Esophagus squamous epithelium (tissue), 5 donors: ENCODE measurements at places on chromosomes 11 and 22.

- no peak for DNase-seq
Measured at GRCh38 chr22:32622004-32622743, 147.6 kb downstream of the FBXO7 start.

DNA sequence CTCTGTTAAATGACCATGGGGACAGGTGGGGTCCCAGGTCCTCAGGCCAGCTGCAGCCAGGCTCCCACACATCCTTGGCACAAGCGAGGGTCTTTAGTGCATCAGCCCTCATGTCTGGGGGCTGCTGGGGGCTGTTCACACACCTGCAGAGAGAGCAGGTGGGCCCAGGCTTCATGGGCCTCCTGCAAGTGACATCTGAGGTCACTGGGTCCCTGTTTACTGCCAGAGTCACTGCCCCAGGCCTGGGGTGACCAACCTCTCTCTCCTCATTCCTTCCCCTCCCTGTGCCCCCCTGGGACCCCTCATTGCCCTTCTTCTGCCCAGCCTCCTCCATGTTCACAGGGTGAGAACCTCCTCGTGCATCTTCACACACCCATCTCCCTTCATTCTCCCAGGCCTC is 92.4 kb downstream of the RTL6 start:
- no peak for DNase-seq

- no peak for DNase-seq
Measured at GRCh38 chr22:20571078-20571503, 63.7 kb downstream of the MED15 start.

GRCh38 chr11:128488471-128488870 is 98.9 kb downstream of the ETS1 start:
- no peak for DNase-seq

DNA sequence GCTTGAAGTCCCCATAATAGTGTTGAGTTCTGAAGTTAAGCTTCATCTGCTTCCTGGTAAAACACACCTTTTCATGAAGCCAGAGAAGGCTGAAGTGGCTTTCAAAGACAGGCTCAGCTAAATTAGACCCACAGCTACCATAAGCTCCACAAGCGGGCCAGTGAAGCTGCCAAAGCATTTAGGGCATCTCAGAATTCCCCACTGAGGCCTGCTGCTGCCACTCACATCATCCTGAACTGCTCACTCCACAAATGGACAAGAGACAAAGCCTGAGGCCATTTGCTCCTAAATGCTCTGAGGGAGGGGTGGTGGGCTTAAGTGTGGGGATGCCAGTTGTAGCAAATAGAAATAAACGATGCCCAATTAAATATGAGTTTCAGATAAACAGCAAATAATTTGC is 14.6 kb downstream of the CCDC83 start:
- DNase-seq: no peak

DNA sequence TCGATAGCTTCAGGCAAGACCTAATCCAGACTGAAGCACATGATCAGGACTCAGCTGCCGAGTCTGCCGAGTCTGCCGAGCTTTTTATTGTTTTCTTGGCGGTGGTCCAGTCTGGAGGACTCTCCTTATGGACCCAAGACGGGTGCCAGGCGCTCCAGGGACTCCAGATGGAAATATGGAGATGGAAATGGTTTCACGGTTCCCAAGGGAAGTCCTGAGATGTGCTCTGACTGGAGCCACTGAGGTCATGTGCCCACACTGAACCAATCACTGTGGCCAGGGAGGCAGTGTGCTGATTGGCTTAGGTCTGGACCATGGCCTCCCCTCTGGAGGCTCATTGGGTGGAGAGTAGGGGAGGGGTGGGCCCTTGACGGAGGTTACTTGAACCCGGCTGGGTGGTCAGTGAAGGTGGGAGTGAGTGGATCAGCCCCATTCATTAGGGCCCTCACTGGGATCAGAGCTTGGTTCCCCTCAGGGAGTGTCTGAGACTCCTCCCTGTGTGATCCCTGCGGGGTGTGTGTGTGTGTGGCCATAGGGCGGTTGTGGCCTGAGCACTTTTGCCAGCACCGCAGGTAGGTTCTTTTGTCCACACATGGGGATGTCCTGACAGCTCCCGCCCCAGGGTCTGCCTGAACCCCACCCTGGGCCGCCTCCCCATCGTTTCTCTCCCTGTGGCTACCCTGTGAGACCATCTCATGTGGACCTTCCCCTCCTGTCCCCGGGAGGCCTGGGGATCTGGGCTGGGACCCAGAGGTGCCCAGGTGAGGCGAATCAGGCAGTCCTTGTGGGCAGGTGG is 14.0 kb downstream of the RPS6KA4 start:
- no peak for DNase-seq

- DNase-seq: no peak
Measured at GRCh38 chr11:92782806-92783205, 186.6 kb upstream of the MTNR1B start.

- no peak for DNase-seq
Measured at GRCh38 chr11:47399860-47400767, 8.3 kb upstream of the SLC39A13 start.

DNA sequence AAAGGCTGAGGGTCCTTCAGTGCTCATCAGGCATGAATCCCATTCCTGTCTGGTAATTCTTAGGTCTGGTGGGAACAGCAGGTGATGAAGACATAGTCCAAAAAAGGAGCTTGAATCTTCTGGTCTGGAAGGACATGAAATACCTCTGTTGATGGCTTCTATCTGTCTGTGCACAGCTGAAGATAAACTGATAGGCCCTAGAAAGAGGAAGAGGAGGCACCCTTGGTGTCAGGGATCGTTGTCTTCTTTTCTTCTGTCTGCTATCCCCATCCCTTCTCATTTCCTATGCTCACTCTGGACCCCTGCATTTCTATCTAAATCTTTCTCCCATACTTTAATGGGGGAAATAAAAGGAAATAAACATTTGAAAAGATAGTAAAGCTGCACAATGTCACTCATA is 9.4 kb downstream of the AGBL2 start:
- DNase-seq: no peak

DNA sequence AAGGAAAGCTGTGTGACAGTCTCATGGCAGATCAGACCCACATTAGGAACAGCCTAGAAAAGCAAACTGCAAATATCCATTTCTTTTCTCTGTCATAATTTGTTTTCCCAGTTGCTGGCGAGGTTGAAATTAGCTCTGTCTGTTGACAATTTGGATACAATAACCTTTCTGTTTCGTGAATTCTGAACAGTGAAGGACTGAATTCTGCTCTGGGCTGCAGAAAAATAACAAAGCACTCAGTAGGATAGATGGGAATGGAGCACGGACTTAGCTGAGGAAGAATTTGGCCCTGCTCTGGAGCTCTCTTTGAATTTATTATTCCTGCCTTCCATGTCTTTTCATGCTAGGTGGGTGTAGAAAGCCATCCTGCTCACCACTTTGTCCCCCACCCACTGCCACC is 140.3 kb downstream of the RRAS2 start:
- DNase-seq: no peak

GRCh38 chr22:29780748-29781676 is 13.8 kb downstream of the UQCR10 start:
- DNase-seq: no peak

DNA sequence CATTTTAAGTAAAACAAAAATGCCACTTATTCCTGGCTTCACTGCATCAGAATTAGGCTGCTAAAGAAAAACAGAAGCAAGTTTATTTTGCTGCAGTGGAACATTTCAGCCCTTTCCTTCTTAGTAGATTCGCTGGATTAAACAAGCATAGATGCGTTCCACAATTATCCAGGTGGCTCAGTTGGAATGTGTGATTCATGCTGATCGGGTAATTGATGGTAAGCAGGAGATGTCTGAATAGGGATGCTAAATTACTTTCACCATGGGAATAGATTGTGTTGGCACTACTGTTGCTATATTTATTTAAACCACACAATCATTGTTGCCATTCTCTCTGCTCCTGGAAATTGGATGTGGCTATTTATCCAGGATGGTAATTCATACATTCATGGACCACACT is 440.1 kb upstream of the DDI1 start:
- DNase-seq: no peak

GRCh38 chr11:77302752-77303151 is 1.3 kb upstream of the GDPD4 start:
- DNase-seq: no peak

DNA sequence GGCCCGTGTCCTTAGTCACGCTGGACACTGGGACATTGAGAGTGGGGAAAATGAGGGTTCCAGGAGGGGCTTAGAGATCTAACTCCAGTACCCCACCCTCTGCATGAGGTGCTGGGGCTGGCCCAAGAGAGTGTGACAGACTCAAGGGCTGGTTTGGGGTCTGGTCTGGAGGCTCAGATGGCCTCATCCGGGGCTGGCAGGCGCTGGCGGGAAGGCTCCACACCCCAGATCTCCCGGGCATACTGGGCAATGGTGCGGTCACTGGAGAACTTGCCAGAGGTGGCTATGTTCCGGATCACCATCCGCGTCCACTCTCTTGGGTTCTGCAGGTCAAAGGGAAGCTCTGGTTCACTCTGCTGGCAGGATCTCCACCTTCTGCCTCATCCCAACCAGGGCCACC is 2.5 kb upstream of the RASGRP2 start:
- DNase-seq: no peak

DNA sequence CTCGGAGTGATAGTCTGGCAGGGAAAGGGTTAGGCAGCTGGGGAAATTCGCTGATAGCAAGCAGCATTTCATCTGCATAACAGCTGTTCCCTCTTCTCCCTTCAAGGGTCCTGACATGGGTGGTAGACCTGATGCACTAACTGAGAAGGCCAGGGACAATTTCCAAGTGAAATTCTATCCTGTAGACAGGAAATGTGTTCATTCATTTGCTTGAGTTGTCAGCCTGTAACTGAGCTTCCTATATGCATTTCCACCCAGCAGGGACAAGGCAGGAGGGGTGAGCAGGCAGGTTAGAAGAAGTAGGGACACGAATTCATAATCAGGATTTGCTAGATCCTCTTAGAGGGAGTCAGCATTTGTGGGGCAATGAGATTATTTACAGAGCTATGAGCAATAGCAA is 154.3 kb upstream of the NCAM1 start:
- no peak for DNase-seq

GRCh38 chr11:58801974-58802545 is 42.4 kb downstream of the GLYATL2 start:
- no peak for DNase-seq

DNA sequence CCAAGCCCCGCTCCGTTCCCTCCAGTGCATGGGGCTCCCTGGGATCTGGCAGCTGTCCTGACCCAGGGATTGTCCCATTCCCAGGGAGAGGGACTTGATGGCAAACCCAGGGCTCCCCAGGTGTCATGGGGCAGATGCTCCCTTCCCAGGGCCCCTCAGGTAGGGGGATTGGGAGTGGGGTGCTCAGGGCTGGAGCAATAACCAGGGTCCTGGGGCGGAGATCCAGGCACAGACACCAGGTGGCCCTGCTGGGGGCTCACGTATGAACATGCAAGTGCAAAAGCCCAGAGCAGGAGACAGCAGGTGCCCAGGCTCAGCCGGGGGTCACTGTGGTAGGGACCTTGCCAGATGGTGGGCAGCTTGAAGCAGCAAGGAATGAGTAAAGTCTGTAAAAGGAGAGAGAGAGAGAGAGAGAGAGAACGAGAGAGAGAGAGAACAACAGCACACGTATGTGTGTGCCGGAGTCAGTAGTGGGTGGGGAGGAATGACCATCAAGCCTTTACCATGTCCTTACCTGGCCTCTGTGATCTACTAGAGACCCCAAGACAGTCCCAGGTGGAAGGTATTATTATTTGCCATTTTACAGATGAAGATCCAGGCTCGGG is 19.3 kb upstream of the MPPED1 start:
- no peak for DNase-seq

DNA sequence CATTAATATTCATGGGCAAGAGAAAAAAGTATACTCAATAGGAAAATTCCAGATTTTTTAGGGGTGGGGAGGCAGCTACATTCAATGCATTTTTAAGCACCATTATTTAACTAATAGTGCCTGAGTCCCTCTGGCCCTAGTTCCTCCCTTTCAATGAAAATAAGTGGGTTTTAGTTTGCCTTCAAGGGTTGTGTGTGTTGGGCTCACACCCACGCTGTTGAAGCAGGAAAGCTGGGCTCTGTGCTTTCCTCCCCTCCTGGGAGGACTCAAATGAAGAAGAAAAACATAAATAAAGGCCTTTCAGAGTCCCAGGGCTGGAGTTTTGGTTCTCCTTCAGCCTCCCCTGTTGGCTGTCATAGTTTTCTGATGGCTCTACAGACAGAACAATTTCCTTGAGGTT is 366.2 kb downstream of the MIAT start:
- DNase-seq: no peak

- no peak for DNase-seq
Measured at GRCh38 chr11:59862252-59862651, 4.0 kb downstream of the TCN1 start.

DNA sequence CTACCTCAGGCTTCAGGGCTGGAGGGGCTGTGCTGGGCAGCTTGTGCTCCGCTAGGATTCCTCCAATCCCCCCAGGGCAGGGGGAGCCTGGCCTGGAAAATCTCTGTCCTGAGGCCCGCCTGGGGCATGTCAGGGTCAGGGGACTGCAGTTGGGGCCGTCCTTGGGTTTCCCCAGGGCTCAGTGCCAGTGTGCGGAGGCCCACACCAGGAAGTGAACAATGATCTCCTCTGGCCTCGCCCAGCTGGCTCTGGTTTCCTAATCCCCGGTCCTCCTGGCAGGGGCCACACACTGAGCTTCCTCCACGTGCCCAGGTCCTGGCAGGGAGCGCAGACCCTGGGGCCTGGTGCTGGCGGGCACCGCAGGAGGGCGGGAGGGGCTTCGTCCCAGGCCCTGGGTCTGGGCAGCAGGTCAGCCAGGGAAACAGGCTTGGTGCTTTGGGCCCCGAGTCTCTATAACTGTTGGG is 1.4 kb upstream of the MUC2 start:
- no peak for DNase-seq

GRCh38 chr11:6248248-6248647 is 9.4 kb downstream of the CNGA4 start:
- no peak for DNase-seq

DNA sequence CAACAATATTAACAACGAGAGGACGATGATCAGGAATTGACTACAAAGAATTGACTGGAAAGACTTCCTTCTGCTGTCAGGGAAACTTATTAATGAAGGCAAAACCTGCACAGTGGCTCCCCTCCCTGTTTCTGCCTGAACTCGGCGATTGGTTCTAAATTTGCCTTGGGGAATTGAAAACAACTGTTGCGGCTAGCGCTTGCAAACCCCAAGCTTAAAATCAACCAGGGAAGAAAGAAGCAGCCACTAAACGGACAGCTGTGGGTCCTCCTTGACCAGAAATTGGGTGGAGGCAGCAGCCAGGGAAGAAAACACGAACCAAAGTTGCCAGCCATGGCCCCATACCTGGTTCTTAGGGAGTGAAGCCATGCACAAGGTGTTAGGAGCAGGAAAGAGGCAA is 383.5 kb upstream of the CADM1 start:
- no peak for DNase-seq

GRCh38 chr11:68168694-68169093 is 44.4 kb downstream of the KMT5B start:
- DNase-seq: no peak

GRCh38 chr22:35616043-35616442 is 1.1 kb downstream of the MB start:
- no peak for DNase-seq
